Activated B cell treated with CpG ODN at 0.5 μM for 24 hours (primary cell): ENCODE measurements at places on chromosomes 2 and 18.

GRCh38 chr2:110124038-110124825 is 8.6 kb upstream of the MALL start:
- no peak for DNase-seq

DNA sequence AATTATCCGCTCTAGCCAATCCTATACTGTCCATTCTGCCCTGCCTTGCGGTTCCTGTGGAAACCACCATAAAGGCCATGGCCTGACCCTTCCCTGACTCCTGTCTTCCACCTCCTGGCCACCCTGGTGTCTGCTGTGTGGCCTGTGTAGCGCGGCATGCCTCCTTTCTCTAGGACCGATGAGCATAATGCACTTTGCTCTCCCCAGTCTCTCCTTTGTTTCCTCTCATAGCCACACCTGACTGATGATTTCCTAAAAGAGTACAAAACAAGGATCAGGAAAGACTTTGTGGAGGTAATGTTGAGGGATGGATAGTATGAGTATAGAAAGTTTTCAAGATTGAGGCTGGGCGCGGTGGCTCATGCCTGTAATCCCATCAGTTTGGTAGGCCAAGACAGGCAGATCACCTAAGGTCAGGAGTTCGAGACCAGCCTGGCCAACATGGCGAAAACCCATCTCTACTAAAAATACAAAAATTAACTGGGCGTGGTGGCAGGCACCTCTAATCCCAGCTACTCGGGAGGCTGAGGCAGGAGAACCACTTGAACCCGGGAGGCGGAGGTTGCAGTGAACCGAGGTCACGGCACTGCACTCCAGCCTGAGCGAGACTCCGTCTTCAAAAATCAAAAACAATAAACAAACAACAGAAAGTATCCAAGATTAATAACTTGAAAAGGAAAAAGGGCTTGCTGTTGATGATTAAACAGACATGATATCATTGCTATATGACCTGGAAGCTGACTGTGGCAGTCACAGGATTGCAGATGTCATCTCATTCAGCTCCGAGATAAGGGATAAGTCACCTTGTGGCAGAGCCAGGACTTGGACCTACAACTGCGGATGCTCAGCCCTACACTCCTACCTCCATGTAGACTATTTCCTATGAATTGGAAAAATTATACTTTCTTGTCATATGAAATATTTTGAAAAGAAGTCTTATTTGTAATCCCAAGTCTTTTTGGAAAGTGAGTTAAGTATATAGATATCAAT is 16.6 kb downstream of the SOWAHC start:
- DNase-seq, result no peak

GRCh38 chr2:133142087-133142486 is 426.2 kb downstream of the NCKAP5 start:
- no peak for DNase-seq

DNA sequence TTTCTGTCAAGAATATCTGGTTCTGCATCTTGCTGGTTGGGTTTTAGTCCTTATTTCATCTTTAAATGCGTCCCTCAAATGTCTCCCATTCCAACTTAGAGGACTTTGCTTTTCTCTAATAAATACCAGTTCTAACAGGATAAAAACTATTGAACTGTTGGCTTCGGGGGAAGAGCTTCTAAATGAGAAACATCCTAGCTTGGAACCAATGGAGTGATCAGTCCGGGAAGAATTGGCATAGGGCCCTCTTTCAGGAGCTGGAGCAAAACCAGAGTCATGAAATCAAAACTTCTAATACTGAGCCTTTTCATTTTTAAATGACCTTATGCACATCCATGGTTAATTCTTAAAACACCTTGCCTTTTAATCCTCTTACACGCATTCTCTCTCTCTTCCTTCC is 401.6 kb upstream of the SMIM21 start:
- no peak for DNase-seq

DNA sequence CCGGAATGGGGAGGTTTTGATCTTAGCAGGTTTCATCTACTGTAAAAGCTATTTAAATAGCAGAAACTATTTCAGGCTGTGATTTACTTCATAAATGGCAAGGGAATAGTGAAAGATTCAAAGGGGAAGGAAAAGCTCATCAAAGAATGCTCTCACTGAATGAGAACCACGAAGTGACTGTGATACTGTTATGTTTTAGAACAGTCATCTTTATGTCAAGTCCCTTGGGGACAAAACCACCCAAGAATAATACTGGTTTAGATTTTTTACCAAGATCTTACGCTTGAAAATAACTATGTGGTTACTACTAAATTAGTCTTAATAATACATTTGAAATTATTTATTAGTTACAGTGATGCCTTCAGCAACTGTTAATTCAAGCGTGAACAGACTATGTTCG is 28.1 kb downstream of the FARSB start:
- no peak for DNase-seq

DNA sequence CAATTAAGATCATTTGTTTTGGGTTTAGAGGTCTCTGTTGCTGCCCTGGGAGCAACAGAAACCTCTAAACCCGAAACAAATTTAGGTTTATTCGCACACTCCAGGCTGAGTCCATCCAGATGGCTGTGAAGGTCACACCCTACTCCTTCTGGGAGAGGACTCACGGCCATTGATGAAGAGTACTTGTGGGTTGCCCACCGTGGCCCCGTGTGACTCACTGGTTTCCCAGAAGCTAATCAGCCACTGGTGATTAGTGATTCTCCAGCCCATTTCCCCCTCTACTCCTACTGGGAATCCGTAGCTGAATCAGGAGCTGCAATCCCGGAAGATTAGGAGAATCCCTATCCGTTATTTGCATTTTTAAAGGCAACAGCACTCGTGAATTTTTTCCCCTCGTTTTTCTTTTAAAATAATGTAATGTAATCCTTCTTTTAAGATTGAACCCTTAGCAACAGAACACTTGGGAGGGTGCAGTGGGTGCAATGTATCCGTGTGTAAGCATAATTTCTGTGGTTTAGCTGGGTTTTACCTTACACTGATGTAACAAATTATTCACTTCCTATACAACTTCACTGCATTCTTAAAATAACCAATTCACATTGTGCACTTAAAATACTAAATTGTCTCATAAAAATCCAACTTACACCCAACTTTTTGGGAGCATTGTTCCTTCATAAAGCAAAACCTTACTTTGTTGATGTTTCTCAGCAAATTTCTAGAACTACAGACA is 27.5 kb upstream of the EPAS1 start:
- no peak for DNase-seq

- DNase-seq, result peak; percentile 29
These were observed 1.8 kb downstream of the ZEB2 start for GRCh38 chr2:144517866-144518747.

GRCh38 chr2:64731746-64732145 is 78.0 kb upstream of the SERTAD2 start:
- DNase-seq, result no peak

GRCh38 chr18:71012789-71013188 is 723.9 kb downstream of the SOCS6 start:
- no peak for DNase-seq

DNA sequence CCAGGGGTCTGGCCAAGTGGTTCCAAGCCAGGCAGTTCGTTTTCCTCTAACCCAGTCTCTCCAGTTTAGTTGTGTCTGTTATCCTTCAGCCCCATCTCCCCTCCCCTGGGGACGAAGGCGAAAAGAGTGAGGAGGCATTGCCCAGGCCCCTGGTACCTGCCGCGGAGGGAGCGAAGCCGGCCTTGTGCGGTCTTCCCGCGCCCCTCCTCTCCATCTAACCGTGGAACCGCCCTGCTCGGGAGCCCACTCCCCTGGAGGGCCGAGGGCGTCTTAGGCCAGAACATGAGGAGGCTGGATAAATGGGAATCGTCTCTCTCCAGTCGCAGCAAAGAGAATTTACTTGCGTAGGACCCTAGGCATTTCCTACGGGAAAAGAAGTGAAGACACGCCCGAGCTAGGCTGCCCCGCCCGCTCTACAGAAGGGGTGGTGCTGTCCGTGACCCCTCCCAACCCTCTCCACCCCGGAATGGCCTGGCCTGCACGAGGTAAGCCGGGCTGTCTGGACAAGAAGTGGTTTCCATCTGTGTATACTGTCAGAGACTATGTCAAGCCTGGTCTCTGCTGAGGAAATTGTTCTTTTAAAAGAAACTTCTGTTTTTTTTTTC is 156.2 kb downstream of the MIB1 start:
- DNase-seq, result no peak

DNA sequence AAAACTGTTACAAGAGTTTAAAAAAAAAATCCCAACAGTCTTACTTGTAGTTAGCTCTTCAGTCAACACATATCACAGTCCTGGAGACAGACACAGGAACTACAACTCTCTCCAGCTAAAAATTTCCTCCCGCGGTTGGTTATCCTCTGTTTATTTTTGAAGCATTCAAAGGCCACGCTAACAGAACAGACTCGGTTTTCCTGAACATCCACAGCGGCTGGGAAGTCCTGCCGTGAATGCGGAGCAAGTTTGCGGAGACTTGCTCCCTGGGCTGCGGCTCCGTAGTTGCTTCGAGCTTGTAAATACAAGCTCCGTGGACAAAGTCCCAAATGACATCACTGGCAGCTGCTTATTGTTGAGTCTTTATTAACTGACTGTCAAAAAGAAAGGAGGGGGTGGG is at the start of gene NCKAP5:
Gene NCKAP5, minus strand, starts transcription at position 292 of the 400 bp plus-strand sequence. CDS start 50,937 bp downstream, outside the sequence.
- no peak for DNase-seq

GRCh38 chr18:48943333-48943732 is 7.4 kb downstream of the SMAD7 start:
- DNase-seq, result no peak

DNA sequence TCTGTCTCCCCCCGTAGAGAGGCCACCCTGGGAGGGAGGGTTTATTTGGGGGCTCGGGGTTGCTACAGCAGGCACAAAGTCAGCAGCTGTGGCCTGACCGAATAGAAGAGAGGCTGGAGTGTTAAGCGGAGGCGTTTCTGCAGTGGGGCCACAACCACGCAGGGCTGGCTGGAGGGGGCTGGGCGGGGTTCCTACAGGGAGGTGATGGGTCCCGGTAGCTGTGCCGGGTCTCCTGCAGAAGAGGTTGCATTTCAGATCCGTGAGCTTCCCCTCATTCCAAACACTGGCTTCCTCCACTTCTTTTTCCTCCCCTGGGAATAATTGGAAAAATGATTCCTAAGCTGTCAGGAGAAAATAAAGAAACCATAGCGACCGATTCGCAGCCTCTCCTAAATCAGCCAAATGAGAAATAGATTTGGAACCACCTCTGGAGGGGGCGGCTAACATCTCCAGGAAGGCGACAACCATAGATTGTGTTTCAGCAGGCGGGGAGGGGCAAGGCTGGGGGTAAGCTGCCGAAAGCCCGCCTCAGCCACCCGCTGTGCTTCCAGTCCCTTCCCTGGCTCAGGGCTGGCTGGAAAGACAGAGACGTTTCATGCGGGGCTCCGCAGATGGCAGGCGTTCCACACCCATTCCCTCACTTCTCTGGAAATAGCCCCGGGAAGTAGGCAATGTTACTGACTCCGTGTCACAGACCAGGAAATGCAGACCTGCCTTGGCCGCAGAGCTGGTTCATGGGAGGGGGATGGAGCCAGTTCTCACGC is 85.6 kb upstream of the TAF1B start:
- DNase-seq, result no peak

DNA sequence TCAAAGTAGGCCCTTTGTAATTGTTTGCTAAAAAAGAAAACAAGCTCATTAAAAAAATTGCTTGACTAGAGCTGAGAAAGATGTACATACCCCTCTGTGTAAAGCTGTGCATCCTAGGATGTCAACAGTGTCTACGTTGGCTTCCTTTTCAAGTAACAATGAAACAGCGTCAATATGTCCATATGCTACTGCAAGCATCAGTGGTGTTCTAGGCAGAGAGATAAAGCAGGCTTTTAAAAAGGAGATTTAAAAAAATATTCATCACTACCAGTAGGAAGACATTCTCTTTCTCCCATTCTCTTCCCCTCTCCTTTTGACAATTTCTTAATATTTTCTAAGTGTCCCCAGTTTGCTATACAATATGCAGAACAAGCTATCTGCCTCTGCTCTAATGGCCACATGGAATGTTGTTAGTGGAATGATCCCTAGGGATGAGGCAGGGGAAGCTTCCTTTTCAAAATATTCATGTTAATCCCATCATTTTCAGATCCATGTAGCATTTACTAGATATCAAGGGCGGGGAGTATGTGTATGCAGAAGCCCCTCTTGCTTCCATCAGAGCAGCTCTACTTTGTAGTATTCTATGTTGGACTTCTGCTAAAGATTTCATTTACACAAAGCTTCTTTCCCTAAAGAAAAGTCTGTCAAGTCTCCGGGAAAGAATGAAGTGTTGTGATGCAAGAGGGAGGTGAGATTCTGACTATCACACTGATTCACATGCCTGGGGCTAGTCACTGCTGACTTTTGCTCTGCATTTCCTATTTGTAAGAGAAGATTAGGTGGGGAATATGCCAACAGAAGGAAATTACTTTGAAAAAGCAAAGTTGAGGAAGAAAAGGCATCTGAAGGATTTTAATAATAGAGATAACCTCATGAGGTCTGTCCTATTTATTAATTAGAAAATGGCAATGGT is 81.5 kb upstream of the PGAP1 start:
- DNase-seq, result no peak

DNA sequence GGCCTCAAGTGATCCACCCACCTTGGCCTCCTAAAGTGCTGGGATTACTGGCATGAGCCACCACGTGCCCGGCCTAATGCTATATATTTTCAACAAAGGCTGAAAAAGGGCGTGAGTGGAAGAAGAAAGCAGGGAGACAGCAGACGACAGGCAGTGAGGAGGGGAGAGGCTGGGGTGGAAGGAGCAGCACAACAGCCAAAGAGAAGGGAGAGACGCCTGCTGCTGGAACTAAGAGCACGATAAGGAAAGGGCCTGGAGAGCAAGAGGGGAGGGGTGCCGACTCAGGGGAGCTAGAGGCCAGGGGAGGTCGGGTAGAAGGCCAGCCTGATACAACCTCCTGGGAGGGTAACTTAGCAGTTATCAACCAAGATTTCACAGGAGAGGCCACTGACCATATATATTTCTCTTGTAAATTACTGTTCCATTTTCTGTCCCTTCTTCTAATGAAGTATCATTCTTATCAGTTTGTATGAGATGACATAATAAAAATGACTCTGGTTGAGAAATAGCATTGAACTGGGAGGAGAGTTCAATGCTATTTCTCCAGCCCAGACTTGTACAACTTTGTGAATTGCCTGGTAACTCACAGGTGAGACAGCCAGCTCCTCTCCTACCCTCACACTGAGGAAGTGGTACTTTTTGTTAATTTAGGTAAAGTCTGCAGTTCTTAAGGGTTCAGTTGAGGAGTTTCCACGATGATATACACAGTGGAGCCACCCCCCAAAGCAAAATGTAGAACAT is 5.8 kb upstream of the RNU4ATAC start:
- DNase-seq, result no peak

DNA sequence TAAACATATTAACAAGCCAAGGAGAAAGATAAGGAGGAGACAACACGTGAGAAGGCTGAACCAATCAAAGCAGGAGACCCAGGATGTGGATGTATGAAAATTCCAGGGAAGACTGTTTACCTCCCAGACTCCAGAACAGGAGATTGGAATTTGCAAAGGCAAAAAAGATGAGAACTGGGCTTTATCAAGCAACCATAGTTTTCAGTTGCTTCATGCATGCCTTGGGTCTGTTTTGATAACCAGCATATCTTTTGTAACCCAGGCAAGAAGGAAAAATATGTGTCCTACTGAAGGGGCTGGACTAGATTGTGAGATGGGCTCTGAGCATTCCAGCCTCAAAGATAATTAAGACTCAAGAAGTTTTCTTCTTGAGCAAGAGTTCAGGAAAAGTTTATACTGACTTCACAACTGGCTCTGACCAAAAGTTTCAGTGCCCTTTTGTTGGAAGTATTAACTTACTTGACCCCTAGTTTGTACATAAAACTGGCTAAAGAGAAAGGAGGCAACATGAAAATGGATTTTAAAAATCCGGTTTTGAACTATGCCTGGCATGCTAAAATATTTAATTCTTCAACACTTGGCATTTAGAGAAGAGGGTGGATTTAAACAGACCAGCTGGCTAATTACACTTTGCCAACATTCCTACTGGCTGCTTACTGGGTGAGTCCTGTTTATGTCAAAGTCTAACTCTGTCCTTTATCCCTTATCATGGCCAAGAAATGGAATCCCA is 79.3 kb upstream of the CD28 start:
- no peak for DNase-seq
